ENCODE measurements at places on chromosomes 12 and 14. TPM values are rescaled to one million over a fixed set of nuclear protein-coding genes. Genes with fewer than 3 reads are reported as not detected.

DNA sequence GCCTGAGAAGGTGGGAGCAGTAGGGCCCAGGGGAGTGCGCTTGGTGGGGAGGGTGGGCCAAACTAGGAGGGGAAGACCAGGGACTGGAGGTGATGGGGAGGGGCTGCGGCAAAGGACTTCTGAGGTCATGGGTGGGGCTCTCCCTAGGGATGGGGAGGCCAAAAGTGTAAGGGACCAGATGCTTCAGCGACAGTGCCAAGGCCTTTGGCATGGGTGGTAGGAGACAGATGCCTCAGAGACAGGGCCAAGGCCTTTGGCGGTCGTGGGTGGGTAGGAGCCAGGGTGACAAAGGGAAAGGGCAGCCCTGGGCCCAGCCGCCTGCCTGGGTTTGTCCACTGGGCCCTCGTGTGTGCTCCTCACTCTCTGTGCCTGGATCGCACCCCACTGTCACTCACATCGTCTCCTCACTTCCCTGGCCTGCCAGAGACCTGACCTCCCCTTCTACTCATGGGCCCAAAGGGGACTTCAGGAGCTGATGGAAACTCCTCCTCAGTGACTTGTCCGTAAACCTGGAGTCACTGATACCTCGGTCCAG is 13.2 kb upstream of the RABGGTA start:
- peaks cover 3% of the 10 kb centered on the region for H3K36me3 ChIP-seq
- H3K4me1 ChIP-seq = no peaks in the 10 kb centered on the region
- no peak for DNase-seq
- H3K27ac ChIP-seq = no peak overlapping the region
- H3K4me3 ChIP-seq = no peak overlapping the region

- no peak overlapping the region for H3K27ac ChIP-seq
- no peaks in the 10 kb centered on the region for H3K36me3 ChIP-seq
- no peak for DNase-seq
These were observed 268.2 kb upstream of the GRIP1 start for GRCh38 chr12:66947119-66947518.

DNA sequence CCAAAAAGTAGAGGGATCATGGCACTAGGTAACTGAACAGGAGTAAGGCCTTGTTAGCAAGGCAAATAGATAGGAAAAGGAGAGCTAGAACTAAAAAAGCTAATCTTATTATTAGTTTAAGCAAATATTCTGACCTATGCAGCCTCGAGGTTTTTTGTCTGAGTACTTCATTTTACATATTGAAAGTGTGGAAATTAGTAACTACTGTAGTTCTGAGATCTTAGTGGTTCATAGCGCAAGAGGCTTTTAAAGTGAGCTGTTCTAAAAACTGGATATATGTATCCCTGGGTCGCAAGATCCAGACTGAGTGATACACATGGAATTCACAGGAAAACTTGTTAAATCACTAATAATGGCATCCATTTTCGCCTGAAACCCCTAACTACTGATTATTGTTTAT is 411.0 kb upstream of the SOX5 start:
- H3K4me3 ChIP-seq = no peak overlapping the region
- H3K27ac ChIP-seq = no peak overlapping the region
- no peaks in the 10 kb centered on the region for H3K36me3 ChIP-seq
- no peaks in the 10 kb centered on the region for H3K27me3 ChIP-seq
- DNase-seq = no peak
- no peaks in the 10 kb centered on the region for H3K4me1 ChIP-seq

DNA sequence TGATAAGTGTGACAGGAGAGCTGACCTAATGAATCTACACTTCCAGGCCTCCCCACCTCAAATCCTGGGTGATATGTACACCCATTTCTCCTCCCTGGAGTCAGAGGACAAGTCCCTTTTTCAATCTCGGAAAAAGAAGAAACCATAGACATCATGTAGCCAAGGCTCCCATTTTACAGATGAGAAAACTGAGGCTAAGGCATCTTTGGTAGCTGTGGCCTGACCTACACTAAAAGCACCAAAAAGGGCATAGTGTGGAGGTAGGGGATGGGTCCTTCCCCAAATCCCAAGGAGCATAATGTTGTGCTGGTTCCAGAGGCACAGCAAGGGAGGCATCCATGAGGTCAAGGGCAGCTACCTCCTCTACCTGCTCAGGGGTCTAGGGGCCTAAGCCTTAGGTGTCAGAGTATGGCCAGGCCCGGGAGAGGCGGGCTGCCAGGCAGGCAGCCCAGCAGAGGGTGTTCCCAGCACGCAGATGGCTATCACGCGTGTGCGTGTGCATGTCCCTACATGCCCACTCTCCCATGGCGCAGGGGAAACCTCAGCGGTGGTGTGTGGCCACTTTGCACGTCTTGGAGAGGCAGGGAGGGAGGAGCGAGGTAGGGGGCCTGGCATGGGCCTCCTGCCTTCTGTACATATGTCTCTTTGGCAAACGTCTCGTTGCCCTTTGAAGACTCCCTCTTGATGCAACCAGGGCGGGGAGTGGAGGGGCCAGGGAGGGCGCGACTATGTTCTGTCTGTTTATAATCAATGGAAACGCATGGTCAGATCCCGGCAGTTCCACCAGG is 2.5 kb downstream of the PGF start:
- H3K27ac ChIP-seq = no peak overlapping the region
- no peaks in the 10 kb centered on the region for H3K27me3 ChIP-seq
- DNase-seq = no peak
- no peak overlapping the region for H3K4me3 ChIP-seq
- no peaks in the 10 kb centered on the region for H3K4me1 ChIP-seq
- no peaks in the 10 kb centered on the region for H3K36me3 ChIP-seq

- H3K36me3 ChIP-seq = no peaks in the 10 kb centered on the region
- no peak overlapping the region for H3K4me3 ChIP-seq
- no peak for DNase-seq
- H3K27ac ChIP-seq = no peak overlapping the region
- no peaks in the 10 kb centered on the region for H3K27me3 ChIP-seq
These were observed 103.2 kb downstream of the SLC15A5 start for GRCh38 chr12:16174282-16174681.

- no peaks in the 10 kb centered on the region for H3K36me3 ChIP-seq
- H3K27ac ChIP-seq = no peak overlapping the region
- no peaks in the 10 kb centered on the region for H3K4me1 ChIP-seq
- no peak for DNase-seq
These were observed 28.8 kb upstream of the CLMN start for GRCh38 chr14:95348395-95349080.

GRCh38 chr12:102993537-102993936 is 36.1 kb downstream of the ASCL1 start:
- H3K4me3 ChIP-seq = no peak overlapping the region
- no peaks in the 10 kb centered on the region for H3K36me3 ChIP-seq
- no peak for DNase-seq
- no peaks in the 10 kb centered on the region for H3K4me1 ChIP-seq

The CLEC4E gene
- total RNA-seq = not detected

The GYS2 gene
- total RNA-seq = not detected

The NID2 gene
- total RNA-seq = 0.22 TPM
